Cardiac muscle cell (in vitro differentiated cells and primary cell): ENCODE measurements at places on chromosomes 2 and 18.

DNA sequence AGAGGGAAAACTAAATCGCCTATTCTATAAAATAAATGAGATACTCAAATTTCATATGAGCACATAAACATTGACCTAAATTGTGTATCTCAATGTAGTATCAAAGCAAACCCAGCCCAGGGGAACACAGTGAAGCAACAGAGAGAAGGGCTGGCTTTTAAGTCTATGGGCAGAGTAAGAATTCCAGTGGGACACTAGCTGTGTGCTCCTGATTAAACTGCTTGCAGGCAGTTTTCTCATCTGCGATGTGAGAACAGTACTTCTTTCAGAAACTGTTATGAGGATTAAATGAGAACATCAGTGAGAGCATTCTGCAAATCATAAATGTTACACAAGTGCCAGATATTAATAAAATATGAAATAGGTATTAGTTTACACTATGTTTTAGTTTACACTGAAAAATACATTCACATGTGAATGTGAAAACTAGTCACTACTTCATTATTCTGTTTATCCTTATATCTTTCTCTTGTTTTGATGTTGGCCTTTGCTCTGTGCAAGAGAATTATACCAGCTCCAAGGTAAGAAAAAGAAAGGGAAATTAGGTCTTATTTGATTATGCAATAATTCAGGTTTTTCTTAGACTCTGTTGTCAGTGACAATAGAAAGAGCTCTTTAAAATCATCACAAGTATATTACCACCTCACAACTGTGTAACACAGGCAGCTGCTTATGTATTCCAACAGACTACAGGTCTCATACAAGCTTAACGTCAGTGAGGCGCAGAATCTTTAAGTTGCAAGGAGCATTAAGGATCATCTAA lies 47.5 kb downstream of the GAREM1 start:
- no peaks in the 10 kb centered on the region for H3K36me3 ChIP-seq
- no peaks in the 10 kb centered on the region for H3K27me3 ChIP-seq
- no peak for DNase-seq
- no peak overlapping the region for H3K27ac ChIP-seq
- H3K4me3 ChIP-seq, result no peak overlapping the region
- peaks cover 39% of the 10 kb centered on the region for H3K4me1 ChIP-seq

- H3K4me1 ChIP-seq, result no peaks in the 10 kb centered on the region
- H3K4me3 ChIP-seq, result no peak overlapping the region
- H3K27ac ChIP-seq, result no peak overlapping the region
- no peaks in the 10 kb centered on the region for H3K27me3 ChIP-seq
Measured at GRCh38 chr2:100773538-100773937, 46.4 kb upstream of the NPAS2 start.

- H3K36me3 ChIP-seq, result no peaks in the 10 kb centered on the region
- no peaks in the 10 kb centered on the region for H3K4me1 ChIP-seq
- H3K27me3 ChIP-seq, result no peaks in the 10 kb centered on the region
- no peak overlapping the region for H3K27ac ChIP-seq
- no peak for DNase-seq
- H3K4me3 ChIP-seq, result no peak overlapping the region
Measured at GRCh38 chr2:185771396-185771795, 32.8 kb downstream of the FSIP2 start.

- no peak overlapping the region for H3K27ac ChIP-seq
- no peaks in the 10 kb centered on the region for H3K4me1 ChIP-seq
- no peaks in the 10 kb centered on the region for H3K27me3 ChIP-seq
- H3K4me3 ChIP-seq, result no peak overlapping the region
- no peak for DNase-seq
Measured at GRCh38 chr18:37055137-37055802, 226.3 kb downstream of the KIAA1328 start.

DNA sequence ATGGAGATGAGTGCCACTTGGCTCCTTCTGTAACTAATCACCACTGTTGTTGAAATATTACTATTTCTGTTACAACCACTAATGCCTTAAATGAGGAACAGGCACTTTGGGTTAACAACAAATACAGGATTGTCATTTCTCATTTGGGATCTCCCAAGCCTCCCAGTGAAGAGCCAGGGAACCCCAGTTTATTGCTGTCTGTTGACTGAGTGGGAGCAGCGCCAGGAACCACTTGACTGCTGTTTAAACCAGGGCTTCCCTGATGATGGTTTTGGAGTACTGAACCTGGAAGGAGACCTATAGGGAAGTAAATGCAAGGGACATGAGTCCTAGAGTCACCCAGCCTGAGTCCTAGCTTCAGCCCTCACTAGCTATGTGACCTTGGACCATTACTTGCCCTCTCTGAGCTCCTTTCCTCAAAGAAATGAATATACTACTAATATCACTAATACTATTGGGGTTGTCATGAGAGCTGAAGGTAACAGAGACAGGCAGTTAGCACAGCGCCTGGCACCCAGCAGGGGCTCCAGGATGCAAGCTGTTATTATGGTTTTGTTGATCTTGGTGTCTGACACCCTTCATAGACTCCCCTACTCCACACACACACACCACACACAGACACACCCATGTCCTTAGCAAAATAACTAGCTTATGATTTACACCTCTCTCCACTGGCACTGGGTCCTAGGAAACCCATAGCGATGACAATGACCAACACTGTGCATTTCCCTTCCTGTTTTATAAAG lies 104.2 kb upstream of the FZD7 start:
- no peak for DNase-seq
- H3K27ac ChIP-seq, result no peak overlapping the region
- H3K27me3 ChIP-seq, result peaks cover 95% of the 10 kb centered on the region
- H3K36me3 ChIP-seq, result no peaks in the 10 kb centered on the region

GRCh38 chr18:77108001-77108692 lies 24.4 kb downstream of the MBP start:
- no peaks in the 10 kb centered on the region for H3K27me3 ChIP-seq
- peak; percentile 90 for DNase-seq
- no peak overlapping the region for H3K4me3 ChIP-seq
- peaks cover 14% of the 10 kb centered on the region for H3K4me1 ChIP-seq
- H3K27ac ChIP-seq, result no peak overlapping the region

DNA sequence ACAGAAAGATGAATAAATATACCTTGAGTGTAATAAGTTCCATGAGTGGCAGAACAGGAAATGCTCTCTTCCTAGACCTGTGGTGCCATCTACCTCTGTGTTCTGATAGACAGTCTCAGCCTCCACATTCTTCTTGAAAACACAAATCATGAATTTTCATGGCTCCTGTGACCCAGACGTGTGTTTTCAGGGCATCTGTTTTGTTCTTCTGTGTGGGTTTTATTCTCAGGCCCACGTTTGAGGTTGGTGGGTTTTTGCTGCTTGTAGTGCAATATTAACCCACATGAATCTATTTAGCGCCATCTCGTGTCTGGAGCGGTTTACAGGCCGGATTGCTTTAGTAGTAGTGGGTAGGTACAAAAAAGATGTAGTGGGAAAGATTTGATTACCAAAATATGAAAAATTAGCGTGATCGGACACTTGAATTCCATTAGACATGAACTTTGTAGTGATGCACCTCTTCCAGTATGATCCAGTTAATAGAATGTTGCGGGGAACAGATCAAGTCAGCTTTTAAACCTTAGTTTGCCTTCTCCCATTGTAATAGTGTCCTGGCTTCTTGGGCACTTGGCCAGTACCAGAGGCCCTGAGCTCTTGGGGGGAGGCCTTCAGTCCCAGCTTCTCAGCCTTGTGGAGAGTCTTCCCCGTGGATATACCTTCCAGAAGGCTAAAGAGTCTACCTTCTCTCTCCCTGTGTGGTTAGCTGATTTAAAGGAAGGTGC lies 256.5 kb downstream of the TPGS2 start:
- peaks cover 4% of the 10 kb centered on the region for H3K36me3 ChIP-seq
- H3K27me3 ChIP-seq, result no peaks in the 10 kb centered on the region
- no peak overlapping the region for H3K4me3 ChIP-seq
- peaks cover 28% of the 10 kb centered on the region for H3K4me1 ChIP-seq
- peak; percentile 69 for DNase-seq
- H3K27ac ChIP-seq, result peak overlapping the region; percentile 61

DNA sequence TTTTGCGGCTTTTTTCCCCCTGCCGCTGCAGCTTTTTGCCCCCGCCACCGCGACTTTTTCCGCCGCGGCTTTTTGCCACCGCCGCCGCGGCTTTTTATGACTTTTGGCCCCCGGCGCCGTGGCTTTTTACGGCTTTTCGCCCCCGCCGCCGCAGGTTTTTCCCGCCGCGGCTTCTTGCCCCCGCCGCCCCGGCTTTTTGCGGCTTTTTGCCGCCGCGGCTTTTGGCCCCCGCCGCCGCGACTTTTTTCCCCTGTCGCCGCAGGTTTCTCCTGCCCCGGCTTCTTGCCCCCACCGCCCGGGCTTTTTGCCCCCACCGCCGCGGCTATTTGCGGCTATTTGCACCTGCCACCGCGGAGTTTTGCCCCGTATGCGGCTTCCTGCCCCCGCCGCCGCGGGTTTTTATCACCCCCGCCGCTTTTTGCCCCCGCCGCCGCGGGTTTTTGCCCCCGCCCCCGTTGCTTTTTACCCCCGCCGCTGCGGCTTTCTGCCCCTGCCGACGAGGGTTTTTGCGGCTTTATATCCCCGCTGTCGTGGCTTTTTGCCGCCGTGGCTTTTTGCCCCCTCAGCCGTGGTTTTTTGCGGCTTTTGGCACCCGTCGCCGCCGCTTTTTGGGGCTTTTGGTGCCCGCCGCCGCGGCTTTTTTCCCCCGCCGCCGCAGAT lies 2750.9 kb downstream of the RPIA start:
- no peak overlapping the region for H3K27ac ChIP-seq
- no peak for DNase-seq
- H3K4me3 ChIP-seq, result peak overlapping the region; percentile 26
- H3K4me1 ChIP-seq, result no peaks in the 10 kb centered on the region
- H3K27me3 ChIP-seq, result peaks cover 23% of the 10 kb centered on the region

GRCh38 chr2:73268830-73269685 lies 15.2 kb downstream of the FBXO41 start:
- peaks cover 65% of the 10 kb centered on the region for H3K27me3 ChIP-seq
- H3K4me3 ChIP-seq, result peak overlapping the region; percentile 4
- no peak overlapping the region for H3K27ac ChIP-seq

DNA sequence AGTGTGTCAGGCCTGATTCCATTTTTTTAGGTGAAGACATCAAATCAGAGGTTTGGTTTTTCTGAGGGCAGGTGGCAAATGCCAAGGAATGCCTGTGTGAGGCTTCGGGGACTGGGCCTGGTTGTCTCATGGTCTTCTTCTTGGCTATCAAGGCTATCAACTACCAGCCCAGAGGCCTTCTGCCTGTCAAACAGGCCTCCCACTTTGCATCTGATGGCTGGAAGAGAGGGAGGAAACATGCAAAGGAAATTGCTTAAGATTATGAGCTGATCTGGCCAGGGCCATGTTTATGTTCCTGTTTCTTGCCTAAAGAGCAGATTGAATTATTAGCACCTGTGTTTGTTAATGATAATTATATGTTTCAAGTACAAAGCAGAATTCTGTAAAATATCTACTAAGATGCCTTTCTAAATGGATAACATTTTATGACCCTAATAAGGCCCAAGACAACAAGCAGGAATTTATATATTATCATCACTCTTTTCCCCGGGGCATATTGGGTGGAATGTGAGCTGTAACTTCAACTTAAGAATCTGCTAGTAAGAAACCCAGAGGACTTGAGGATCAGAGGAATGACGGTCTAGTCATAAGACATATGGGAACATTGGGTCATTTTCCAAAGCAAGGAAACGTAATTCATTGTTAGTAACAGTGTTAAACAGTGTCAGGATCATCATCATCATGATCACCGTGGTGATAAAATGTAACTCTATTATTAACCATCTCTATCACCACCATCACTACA lies 123.2 kb downstream of the LYPD6B start:
- H3K36me3 ChIP-seq, result no peaks in the 10 kb centered on the region
- no peaks in the 10 kb centered on the region for H3K27me3 ChIP-seq
- no peak overlapping the region for H3K4me3 ChIP-seq
- DNase-seq, result no peak
- no peak overlapping the region for H3K27ac ChIP-seq

DNA sequence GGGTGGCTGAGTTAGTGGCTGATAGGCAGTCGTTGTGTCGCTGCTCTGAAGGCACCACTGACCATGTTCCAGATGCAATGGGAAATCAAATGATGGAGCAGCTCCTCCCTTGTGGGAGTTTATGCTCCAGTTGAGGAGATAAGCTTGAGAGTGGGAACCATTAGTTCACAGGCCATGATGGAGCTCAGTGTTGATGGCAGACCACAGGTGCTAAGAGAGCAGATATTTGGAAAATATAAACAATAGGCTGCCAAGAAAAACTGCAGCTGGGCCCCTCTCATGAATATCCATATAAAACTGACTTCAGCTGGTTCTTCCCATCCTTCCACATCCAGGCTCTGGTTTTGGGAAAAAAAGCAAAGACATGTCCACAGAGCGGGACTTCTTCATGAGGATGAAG lies 63.1 kb downstream of the EPAS1 start:
- H3K4me3 ChIP-seq, result no peak overlapping the region
- H3K4me1 ChIP-seq, result no peaks in the 10 kb centered on the region
- H3K27ac ChIP-seq, result no peak overlapping the region

GRCh38 chr2:18311420-18312195 lies 248.8 kb downstream of the RDH14 start:
- H3K4me3 ChIP-seq, result no peak overlapping the region
- no peaks in the 10 kb centered on the region for H3K36me3 ChIP-seq
- H3K27me3 ChIP-seq, result no peaks in the 10 kb centered on the region
- no peak overlapping the region for H3K27ac ChIP-seq
- no peaks in the 10 kb centered on the region for H3K4me1 ChIP-seq

GRCh38 chr2:177031438-177032180 lies 181.0 kb upstream of the HNRNPA3 start:
- H3K36me3 ChIP-seq, result no peaks in the 10 kb centered on the region
- DNase-seq, result no peak
- no peaks in the 10 kb centered on the region for H3K27me3 ChIP-seq
- H3K4me3 ChIP-seq, result no peak overlapping the region
- H3K27ac ChIP-seq, result no peak overlapping the region
- no peaks in the 10 kb centered on the region for H3K4me1 ChIP-seq

DNA sequence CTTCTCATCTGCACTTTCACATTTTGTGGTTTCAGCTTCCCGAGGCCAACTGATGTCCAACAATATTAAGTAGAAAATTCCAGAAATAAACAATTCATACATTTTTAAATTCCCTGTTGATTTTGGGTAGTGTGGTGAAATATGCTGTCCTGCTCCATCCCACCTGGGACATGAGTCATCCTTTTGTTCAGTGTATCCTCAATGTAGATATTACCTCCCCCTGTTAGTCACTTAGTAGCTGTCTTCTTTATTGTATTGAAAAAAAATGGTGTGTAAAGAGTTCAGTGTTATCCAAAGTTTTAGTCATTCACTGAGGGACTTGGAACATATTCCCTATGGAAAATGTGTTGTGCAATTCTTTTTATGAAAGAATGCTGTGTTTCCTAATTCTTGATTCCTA lies 348.1 kb downstream of the SOCS6 start:
- H3K27ac ChIP-seq, result no peak overlapping the region
- no peaks in the 10 kb centered on the region for H3K27me3 ChIP-seq
- DNase-seq, result no peak

GRCh38 chr2:22867973-22868372 lies 517.0 kb upstream of the KLHL29 start:
- no peaks in the 10 kb centered on the region for H3K27me3 ChIP-seq
- H3K27ac ChIP-seq, result no peak overlapping the region
- no peaks in the 10 kb centered on the region for H3K36me3 ChIP-seq
- no peak for DNase-seq
- H3K4me1 ChIP-seq, result no peaks in the 10 kb centered on the region

GRCh38 chr2:74755386-74755785 lies 78.5 kb upstream of the HK2 start:
- no peaks in the 10 kb centered on the region for H3K27me3 ChIP-seq
- H3K4me1 ChIP-seq, result no peaks in the 10 kb centered on the region
- H3K4me3 ChIP-seq, result no peak overlapping the region
- no peaks in the 10 kb centered on the region for H3K36me3 ChIP-seq
- DNase-seq, result no peak

- no peak for DNase-seq
- no peak overlapping the region for H3K4me3 ChIP-seq
Measured at GRCh38 chr2:18993756-18994338, 364.6 kb downstream of the OSR1 start.
